Calu3 (cell line): ENCODE measurements at places on chromosomes 7 and 10. TPM values are rescaled to one million over a fixed set of nuclear protein-coding genes. Genes with fewer than 3 reads are reported as not detected.

- peak; percentile 45 for DNase-seq
Observed at GRCh38 chr10:27192284-27192683, 37.1 kb downstream of the MASTL start.

GRCh38 chr10:25959540-25960232 is 25.7 kb downstream of the MYO3A start:
- DNase-seq, result no peak

GRCh38 chr7:45071528-45071927 is 17.2 kb downstream of the NACAD start:
- DNase-seq, result no peak

DNA sequence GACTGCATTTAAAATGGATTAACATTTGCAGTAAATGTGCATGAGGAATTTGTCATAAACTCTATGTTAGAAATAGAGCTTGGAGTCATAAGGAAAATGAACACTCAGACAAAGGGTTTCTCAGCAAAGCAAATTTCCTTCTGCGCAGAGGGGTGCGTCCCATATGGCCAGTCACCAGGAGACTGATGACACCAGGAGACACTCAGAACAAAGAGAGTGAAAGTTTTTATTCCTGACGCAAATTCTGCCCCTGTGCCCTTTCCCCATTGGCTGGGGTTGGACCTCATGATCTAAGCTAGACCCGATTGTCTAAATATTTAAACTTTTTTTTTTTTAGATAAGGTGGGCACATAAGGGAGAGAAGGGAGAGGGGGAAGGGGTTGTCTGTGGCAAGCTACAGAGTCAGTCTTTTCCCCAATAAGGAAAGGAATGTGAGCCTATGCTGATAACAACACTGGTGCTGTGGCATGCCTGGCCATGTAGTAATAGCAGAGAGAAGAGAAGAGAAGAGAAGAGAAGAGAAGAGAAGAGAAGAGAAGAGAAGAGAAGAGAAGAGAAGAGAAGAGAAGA is 202.0 kb downstream of the POM121L12 start:
- DNase-seq, result no peak

GRCh38 chr7:120951826-120952225 is 1.2 kb downstream of the ING3 start:
- DNase-seq, result no peak

GRCh38 chr10:92690211-92690914 is 608 bp downstream of the HHEX start:
- no peak for DNase-seq

DNA sequence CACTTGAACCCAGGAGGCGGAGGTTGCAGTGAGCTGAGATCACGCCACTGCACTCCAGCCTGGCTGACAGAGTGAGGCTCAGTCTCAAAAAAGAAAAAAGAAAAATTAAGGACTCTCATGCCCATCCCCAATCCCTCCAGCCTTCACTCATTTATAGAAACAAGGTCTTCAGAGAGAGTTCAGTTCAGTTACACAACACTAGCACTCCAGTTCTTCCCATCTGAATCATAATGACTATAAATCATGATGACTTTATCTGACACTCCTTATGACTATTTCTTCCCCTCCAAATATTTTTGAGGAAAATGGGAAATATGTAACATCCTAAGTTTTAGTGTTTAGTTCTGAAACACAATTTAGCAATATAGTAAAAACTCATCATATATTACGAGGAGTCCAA is 107.4 kb upstream of the LSM8 start:
- DNase-seq, result no peak

DNA sequence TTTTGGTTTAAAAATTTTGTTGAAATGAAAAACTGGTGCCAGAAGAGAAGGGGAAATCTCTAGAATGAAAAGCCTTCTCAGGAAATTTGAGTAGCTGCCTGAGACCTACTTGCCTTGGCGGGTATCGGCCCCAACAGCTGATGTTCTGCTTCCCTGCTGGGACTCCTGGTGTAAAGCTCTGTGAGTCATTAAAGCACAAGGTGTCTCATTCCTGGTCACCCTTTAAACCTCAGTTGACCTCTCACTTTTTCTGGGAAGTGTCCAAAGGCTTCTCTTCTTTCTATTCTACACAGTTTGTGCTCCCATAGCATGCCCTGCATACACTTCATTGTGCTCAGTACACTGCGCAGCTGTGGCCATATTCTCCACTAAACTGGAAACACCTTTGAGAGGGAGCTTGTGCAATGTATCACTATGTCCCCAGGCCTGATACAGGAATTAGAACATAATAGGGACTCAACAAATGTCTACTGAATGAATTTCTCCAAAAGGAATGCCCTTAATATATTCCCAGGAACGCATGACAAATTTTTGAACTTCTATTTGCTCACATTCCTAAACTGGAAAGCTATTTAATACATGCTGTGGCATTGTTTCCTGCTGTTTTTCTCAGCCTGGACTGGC is 303.9 kb downstream of the SDHAF3 start:
- DNase-seq, result no peak

- no peak for DNase-seq
Observed at GRCh38 chr10:79128923-79129305, 60.1 kb downstream of the ZMIZ1 start.

GRCh38 chr7:22418251-22419046 is 61.5 kb upstream of the RAPGEF5 start:
- DNase-seq, result no peak

- peak; percentile 13 for DNase-seq
Observed at GRCh38 chr7:22572292-22572691, 72.3 kb upstream of the STEAP1B start.

Gene MKX
- total RNA-seq, result 1.5 and 2.3 TPM in 2 replicates

Gene FAM24B
- total RNA-seq, result 5.1 and 6.3 TPM in 2 replicates

Gene VWA2
- 4.2 and 5.8 TPM in 2 replicates for total RNA-seq

Gene NANOS1
- 4.6 and 6.8 TPM in 2 replicates for total RNA-seq
